Stimulated activated CD8-positive, alpha-beta memory T cell treated with anti-CD3 and anti-CD28 coated beads, Interleukin-7, amount 100 ng/mL, for 4 hours (primary cell): ENCODE measurements at places on chromosomes 13 and 19.

DNA sequence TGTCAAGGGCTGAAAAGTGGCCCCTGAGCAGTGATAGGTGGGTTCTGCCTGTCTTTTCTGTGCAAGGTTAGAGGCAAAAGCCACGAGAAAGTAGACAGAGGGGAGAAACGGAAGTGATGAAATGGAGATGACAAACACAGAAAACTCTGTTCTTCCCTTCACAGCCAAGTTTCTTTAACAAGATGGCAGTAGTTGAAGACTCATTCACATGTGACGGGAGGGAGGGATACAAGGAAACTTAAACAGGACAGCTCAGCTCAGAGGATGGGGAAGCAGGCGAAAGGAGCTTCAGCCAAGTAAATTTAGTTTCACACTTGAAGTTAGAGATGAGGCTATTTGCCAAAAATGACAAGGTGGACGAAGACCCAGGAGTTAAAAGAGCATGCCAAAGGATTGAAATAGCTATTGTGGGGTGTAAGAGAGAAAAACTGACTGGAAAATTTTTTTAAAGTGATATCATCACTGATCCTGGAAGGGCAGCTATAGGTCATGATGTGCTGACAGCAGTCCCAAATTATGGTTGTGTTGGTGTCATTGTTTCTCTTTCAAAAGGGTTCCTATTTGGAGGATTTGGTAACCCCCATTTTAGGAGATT, 347.9 kb downstream of the EFNB2 start:
- no peak for DNase-seq

GRCh38 chr19:28305513-28305912, 907.4 kb downstream of the UQCRFS1 start:
- no peak for DNase-seq

GRCh38 chr19:28980236-28980868, 232.6 kb downstream of the UQCRFS1 start:
- DNase-seq, result no peak

GRCh38 chr13:111158136-111158805, 43.2 kb downstream of the ARHGEF7 start:
- DNase-seq, result no peak

DNA sequence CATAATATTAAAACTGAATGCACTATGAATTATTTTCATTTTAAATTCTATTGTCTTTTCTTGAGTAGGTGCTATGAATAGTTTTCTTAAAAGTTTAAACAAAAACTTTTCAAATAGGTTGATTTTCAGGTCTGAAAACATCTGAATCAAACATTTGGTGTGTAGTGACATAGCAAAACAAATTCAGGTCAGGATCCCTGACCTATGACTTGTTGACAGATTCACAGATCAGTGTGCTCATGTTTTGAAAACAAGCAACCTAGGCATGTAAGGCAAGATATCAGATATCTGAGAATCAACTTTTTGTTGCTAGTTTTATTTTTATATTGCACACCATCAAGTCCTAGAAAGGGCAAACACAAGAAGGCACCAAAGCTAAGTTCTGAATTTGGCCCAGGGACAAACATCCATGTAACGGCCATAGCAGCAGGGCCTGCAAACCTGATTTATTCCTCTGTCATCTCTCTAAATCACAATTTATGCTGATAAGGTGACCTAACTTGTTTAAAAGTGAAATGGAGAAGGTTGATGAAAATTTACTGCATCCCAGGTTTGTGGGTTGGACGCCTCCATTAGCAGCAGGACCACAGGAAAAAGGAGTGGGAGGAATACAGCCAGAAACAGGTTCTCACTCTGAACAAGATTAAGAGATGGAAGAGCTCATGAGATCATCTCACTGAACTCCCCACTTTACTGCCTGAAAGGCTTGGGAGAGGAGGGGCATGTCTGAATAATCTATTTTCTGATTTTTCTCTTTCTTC, 337.7 kb downstream of the KCNRG start:
- DNase-seq, result no peak

- DNase-seq, result no peak
These were observed 1.2 kb downstream of the C13orf46 start for GRCh38 chr13:113972451-113973217.

GRCh38 chr13:33918199-33918932, 100.4 kb downstream of the RFC3 start:
- no peak for DNase-seq

DNA sequence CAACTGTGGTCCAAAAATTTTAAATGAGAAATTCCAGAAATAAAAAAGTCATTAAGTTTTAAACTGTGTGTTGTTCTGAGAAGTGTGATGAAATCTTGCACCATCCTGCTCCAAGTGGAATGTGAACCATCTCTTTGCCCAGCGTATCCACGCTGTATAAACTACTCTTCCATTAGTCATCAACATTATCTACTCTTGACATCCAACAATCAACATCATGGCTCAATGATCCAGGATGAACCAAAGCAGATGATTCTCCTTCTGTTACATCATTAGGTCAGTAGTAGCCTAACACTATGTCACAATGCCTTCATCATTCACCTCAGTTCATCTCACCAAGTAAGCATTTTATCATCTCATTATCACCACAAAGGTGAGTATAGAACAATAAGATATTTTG, 55.3 kb downstream of the SUCLA2 start:
- DNase-seq, result no peak

- DNase-seq, result no peak
These were observed 20.1 kb upstream of the MIER2 start for GRCh38 chr19:364496-365287.

DNA sequence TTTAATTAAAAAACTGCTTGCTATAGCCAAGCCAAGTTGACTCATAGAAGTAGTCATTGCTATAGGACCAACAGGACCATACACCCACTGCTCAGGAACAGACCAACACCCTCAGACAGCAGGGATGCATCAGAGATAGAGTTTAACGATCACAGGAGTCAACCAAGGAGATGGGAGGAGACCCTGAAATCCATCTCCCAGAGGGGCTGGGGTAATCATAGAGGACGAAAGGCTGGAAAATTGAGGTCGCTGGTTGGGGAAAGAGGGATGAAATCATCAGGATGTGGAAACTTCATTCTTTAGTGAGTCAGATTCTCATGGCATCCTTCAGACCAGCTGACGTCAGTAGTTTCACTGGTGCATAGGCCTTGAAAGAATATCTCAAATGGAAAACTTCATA, 160.4 kb upstream of the GPC6 start:
- DNase-seq, result no peak

DNA sequence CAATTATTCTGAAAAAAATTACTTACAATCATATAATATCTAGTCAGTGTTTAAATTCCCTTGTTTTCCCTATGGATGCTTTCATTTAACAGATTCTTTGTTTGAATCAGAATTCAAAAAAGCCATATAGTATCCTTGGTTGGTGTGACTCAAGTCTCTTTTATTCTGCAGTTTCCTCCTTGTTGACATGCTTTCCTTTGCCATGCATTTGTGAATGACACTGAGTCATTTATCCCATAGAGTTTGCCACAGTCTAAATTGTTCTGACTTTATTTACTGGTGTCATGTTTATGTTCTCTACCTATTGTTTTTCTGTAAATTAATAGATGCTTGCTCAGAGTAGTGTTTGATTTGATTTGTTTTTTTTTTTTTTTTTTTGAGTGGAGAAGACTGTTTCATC, 893.8 kb upstream of the SLC10A2 start:
- no peak for DNase-seq

- DNase-seq, result no peak
These were observed 796.8 kb upstream of the KLHL1 start for GRCh38 chr13:70905035-70905434.

DNA sequence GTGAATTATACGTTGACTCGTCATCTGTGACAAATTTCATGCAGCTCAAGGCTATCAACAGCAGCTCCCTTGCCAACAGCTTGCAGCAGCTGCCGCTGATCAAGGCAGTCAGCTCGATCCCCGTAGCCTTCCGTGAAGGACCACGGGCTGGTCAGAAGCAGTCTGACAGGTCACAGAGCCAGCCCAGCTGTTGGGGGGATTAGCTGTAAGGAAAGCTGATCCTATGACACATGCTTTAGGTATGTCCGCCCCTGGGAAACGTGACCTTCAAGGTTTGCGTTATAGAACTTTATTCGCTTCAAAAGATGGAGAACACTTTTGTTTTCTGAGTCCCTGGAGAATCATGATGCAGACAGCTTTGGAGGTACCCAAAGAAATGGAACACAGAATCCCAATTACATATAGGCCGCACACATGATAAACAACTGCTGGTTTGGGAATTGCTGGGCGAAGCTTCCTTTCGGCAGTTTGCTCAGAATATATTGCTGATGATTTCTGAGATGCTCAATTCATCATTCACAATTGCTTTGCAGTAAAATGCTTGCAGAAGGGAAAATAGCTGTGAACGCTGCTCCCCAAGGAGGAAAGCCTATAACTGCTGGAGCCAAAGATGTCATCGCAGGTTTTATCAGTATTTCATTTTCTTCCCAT, 62.6 kb upstream of the USP29 start:
- no peak for DNase-seq

DNA sequence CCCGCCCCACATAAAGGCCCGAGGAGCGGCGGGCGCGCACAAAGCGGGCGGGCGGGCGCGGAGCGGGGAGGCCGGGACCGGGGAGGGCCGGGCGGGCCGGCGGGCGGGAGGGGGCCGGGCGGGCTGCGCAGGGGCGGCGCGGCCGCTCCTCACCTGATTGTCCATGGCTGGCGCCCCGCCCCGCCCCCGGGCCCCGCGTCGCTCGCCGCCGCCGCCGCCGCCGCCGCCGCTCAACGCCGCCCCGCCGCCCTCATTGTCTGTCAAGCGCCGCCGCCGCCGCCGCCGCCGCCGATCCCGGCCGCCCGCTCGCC, 200 bp downstream of the MLLT1 start:
- DNase-seq, result no peak
